NCI-H748 treated with DMSO at 0.1 percent for 48 hours (cell line): ENCODE measurements at places on chromosomes 11 and 22.

GRCh38 chr11:68817554-68817953 lies 24.2 kb downstream of the CPT1A start:
- DNase-seq, result no peak

GRCh38 chr11:105524286-105524685 lies 85.6 kb upstream of the GRIA4 start:
- DNase-seq, result no peak

GRCh38 chr11:57474803-57475115 lies 14.4 kb downstream of the RTN4RL2 start:
- DNase-seq, result no peak

GRCh38 chr11:67613960-67614715 lies 7.4 kb downstream of the NDUFV1 start:
- no peak for DNase-seq

DNA sequence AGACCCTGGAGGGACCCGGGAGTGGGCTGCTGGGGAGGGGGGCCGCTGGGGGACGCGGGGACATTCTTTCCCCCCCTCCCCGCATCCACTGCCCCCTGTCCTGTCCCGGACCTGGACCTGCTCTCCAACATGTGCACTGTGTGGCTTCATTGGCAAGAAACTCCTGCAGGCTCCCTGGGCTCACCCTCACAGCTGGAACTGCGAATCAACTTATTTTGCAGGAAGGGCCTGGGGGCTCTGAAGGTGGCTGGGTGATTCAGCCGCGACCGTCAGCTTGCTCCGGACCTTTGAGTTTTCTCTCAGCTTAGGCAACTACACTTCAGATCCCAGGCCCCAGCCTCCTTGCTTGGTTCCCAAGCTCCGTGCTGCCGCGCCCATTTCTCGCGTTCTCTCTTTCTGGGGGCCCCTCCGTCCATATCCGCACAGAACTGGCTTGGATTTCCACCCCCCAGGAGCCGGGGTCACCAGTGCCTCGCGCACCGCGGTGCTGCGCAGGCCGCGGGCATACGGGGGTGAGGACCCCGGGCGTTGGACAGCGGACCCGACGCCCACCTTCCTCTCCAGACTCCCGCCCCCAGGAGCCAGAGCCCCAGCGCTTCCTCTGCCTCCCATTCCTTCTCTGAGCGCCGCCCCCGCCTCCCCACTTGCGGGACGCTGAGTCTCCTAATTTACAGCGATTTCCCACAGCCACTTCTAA lies 471 bp upstream of the AHNAK start:
- DNase-seq, result no peak

- DNase-seq, result no peak
Measured at GRCh38 chr11:41868606-41869005, 409.2 kb upstream of the LRRC4C start.

- DNase-seq, result no peak
Measured at GRCh38 chr11:117769533-117769932, 27.5 kb downstream of the DSCAML1 start.

DNA sequence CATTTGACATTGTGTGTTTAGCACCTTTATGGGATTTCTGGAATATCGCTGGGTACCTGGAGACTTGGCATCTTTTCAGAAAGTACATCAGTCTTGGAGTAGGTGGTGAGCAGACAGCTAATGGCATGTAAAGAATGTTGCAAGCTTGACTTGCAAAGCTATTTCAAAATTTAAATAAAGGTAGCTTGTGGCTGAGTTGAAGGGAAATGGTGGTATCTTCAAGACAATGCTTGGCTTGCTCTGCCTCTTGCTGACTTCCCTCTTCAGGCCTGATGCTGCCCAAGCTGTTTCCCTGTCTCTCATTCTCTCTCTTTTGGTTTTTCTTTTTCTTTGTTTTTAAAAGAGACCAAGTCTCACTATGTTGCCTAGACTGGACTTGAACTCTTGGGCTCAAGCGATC lies 13.2 kb downstream of the ZNRF3 start:
- DNase-seq, result no peak

GRCh38 chr11:1011320-1011698 lies 25.2 kb downstream of the MUC6 start:
- no peak for DNase-seq

GRCh38 chr22:50242406-50242949 lies 2.3 kb downstream of the TUBGCP6 start:
- DNase-seq, result no peak
